Erythroblast (primary cell): ENCODE measurements at places on chromosomes 13 and 19.

DNA sequence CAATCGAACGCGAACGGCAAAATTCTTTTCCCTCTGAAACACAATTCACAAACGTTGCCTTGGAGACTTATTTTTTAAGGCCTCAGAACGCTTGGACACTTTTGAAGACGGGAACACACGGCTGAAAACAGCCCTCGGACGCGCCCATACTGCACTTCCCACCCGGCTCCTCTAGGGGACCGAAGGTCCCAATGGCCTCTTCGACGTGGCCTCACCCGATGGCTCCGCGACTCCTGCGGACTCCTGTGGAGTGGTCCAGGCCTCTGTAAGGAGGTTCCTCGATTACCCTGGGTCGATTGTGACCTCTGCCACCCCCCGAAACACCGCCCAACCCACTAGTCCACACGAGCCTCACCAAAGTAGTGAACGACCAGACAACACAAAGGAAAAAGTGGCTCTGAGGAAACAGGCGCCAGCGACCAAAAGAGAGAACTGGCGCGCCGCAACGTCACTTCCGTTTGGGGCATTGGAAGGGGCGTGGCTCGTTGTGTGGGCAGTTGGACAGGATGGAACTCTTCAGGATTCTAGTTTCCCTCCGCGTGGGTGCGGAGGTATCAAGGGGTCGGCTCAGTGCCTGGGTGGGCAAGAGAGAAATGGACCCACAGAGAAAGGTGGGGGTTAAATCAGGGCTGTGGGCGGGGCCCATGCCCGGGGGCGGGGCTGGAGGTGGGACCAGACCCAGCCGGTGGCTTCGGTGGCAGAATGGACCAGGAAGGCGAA is at the start of gene ZNF560:
ZNF560 (minus strand) TSS at position 434 of the 720 bp plus-strand sequence. CDS start 23,303 bp downstream, outside the sequence.
- DNase-seq = peak; percentile 8

- DNase-seq = no peak
Observed at GRCh38 chr13:75468098-75468497, 13.9 kb downstream of the TBC1D4 start.

- DNase-seq = no peak
Observed at GRCh38 chr19:19461306-19461670, 54.1 kb downstream of the TSSK6 start.

GRCh38 chr13:25192489-25192888 is 20.4 kb upstream of the AMER2 start:
- no peak for DNase-seq

DNA sequence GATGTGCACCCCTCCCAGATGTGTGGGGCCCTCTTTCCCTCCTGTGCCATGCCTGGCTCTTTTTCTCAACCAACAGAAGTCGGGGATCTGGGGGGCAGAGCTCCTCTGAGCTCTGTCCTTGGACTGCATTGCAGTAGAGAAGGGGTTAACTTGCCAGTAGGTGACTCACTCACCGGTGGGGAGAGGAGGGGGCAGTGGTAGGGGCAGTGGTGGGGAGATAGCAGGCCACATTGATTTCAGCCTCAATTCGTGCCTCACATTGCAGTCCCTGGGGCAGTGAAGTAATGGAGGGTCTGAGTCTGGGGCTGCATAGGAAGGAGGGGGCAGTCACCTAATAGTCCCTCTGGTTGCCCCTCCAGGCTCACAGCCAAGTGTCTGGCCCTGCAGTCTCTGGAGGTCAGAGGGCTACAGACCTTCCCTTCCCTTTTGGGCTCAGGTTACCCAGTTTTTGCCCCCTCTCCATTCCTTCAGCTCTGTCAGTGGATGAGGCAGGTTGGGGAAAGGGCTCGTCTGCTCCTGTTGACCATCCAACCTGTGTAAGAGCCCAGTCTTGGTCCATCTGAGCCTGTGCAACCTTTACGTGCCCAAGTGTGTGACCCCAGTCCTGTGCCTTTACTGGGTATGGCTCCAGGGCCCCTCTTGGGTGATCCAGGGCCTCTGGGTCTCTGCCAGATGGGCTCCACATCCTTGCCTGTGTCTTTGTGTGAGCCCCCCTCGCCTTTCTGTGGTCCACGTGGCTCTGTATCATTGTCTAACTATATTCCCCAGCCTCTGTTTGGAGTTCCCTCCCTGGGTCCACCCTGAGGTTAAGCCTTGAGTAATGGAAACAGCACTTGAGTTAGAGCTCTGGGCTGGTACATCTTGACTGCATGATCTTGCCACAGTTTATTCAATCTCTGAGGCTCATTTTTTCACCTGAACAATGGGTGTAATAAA is 13.0 kb downstream of the CIC start:
- DNase-seq = peak; percentile 59

DNA sequence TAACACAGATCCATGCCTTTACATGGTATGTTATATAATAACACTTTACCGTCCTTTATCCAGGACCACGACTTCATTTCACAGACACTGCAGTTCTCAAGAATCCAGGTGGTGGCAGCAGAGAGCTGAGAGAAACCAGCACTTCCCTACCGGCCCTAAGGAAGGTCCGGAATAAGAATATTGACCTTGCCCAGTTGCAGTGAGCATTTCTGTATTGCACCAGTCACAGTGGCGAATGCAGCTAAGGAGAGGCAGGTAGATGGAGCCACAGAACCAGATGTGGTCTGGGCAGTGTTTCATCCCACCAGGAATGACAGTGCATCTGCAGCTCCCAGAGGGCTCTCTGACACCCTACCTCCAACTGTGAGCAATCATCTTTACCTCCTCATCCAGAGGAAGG is 44.6 kb downstream of the ZNF787 start:
- DNase-seq = peak; percentile 56

GRCh38 chr13:24221007-24221406 is 60.5 kb downstream of the SPATA13 start:
- DNase-seq = no peak

- DNase-seq = no peak
Observed at GRCh38 chr13:50519866-50520265, 323.6 kb downstream of the DLEU7 start.

GRCh38 chr19:29491491-29491890 is 34.3 kb upstream of the VSTM2B start:
- no peak for DNase-seq

- peak; percentile 33 for DNase-seq
Observed at GRCh38 chr13:46575301-46575771, 22.4 kb downstream of the LRCH1 start.

- DNase-seq = no peak
Observed at GRCh38 chr13:92530364-92530763, 696.2 kb upstream of the GPC6 start.

GRCh38 chr13:29369060-29369743 is 226.3 kb downstream of the SLC7A1 start:
- peak; percentile 8 for DNase-seq

- DNase-seq = no peak
Observed at GRCh38 chr13:38419312-38419873, 69.7 kb downstream of the UFM1 start.

DNA sequence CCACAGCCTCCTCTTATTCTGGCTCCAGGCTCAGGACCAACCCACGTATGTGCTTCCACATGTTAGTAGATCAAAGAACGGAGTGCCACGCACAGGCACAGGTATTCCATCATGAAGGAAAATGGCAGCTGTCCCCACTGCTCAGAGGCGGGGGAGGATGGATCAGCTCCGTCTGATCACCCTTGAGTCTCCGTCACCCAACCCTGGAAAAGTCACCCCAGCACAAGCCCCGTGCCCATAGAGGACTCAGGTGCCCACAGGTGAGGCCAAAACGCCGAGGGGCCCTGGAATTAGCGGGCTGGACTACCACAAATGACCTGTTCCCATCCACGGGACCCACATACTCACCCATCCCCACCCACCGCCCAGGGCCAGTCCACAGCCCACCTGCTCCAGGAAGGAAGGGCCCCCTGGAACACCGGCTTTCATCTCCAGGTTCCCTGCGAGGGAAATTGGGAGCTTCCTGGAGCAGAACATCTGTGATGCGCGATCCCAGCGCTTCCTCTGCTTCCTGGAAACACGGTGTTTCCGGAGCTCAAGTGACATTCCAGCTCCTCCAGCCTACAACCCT is 120.5 kb upstream of the SPACA7 start:
- DNase-seq = no peak

- no peak for DNase-seq
Observed at GRCh38 chr19:10891405-10892086, 20.2 kb downstream of the CARM1 start.

GRCh38 chr19:13337181-13337580 is 169.1 kb downstream of the CACNA1A start:
- DNase-seq = no peak

- DNase-seq = no peak
Observed at GRCh38 chr19:18053576-18054219, 33.0 kb downstream of the IL12RB1 start.

DNA sequence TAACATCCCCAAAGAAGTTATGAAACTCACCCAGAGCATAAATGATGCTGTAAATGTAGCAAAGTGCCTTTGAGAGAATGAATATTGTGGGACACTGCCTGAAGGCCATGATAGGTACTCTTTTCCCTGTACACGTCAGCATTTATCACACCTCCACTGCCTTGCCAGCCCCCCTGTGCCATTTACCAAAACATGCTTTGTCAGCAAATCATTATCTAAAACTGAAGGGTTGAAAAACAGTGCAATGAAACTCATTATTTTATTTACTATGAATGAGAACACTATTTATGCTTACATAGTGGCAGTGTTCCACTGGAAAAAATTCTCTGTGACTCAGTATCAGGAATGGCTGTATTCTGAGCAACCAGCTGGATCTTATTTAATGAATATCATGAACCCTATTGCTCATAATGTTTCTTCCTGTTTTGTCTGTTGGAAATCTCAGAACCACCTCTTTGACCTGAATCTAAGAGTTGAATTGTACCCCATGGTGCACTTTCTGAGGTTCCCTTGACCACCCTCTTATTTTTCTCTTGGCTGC is 564.1 kb downstream of the DCT start:
- DNase-seq = no peak

DNA sequence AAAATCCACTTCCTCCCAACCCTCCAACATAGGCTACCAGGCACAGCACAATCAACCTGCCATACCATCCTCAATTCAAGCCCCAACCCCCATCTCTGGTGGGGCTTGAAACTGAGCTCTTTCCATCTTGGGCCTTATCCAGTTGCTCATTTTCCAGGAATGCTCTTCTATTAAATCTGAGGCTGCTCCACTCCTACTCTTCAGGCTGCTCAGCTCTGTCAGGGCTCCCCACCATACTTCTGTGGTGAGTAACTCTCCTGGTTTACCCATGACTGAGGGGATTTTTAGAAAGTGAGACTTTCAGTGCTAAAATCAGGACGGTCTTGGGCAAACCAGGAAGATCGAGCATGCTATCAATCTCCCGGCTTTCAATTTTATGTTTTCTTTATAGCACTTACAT is 512.8 kb downstream of the LMO7 start:
- DNase-seq = no peak

GRCh38 chr19:16160943-16161560 is 12.3 kb downstream of the CIB3 start:
- DNase-seq = no peak

DNA sequence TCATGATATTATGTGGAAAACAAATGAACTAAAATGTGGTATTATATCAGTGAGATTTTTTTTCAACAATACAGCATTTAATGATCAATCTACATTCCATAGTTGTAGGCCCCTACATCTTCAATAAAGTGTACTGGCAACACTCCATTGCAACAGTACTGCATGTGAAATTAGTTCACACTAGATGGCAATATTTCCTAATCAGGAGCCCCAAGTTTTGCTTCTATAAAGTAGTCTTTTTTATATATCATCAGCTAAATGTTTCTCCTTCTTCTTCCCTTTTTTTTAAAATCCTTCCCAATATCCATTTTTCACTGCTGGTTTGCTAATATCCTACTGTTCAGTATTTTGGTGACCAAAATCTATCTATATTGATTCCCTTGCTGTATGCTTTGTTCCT is 528.3 kb upstream of the ATXN8OS start:
- DNase-seq = no peak

GRCh38 chr13:60491531-60491930 is 94.5 kb downstream of the TDRD3 start:
- peak; percentile 4 for DNase-seq

- no peak for DNase-seq
Observed at GRCh38 chr13:113864273-113864890, 506 bp upstream of the GAS6 start.

- no peak for DNase-seq
Observed at GRCh38 chr13:40313269-40314200, 352.9 kb downstream of the FOXO1 start.

DNA sequence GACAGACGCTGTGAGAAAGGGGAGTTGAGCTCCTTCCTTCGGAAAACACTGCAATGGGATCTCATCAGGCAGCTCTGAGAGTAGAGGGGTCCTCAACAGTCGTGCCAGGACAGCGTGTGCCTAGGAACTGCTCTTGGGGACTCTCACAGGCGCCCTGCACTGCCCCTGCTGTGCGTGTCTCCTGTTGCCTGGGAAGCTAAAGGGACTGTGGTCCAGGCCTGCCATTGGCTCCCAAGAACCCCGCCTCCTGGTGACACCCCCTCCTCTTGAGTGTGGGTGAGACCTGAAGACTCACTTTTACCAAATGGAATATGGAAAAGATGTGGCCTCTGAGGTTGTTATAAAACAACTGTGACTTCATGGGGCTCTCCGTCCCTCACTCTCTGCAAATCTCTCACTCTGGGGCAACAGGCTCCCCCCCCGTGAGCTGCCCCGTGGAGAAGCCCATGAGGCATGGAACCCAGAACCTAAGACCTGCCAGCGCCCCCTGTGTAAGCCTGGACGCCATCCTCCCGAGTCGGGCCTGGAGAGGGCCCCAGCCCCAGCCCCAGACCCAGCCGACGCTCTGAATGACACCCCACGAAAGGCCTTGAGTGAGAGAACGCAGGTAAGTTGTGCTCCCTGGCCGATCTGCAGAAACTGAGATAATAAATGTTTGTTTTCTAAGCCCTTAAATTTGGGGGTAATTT is 302.7 kb downstream of the FGF9 start:
- DNase-seq = no peak

GRCh38 chr19:29873801-29874575 is 62.2 kb downstream of the CCNE1 start:
- no peak for DNase-seq

- no peak for DNase-seq
Observed at GRCh38 chr13:98195054-98195791, 18.2 kb upstream of the RNF113B start.

DNA sequence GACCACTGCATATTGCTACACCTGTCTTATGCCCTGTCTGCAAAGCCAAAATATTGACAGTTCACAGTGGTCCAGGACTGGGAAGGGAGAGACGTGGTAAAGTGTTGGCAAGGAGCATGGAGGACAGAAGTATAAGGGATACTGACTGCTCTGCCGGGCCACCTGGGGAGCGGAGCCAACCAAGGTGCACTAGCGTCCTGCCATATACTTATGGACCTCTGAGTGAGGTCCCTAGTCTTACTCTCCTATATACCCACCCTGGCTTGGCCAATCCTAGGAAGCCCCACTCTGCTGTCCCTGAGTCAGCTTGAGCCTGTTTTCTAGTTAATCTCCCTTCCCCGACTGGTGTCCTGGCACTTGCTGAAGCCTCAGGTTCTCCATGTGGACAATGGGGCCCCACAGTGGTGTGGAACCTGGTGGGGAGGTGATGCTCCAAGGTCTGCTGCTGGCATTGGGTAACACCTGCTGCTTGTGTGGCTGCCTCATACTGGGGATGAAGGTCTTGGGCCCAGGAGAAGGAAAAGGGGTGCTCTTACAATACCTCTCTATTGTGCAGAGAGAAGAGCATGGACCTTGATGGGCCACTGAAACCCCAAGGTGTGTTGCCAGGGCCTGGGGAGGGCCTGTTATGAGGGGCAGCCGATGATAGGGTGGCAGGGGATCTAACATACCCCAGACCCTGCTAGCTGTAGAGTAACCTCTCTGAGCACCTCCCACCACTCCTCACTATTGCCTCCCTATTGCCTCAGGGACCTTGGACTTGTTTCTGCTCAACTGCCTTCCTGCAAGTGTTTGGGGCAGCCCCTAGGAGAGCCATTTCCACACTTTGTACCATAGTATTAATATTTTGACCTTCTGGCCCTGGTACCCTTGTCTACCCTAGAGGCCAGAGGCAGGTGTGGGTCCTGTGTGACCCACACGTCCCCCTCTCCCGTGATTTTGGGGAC is 6.7 kb upstream of the TRIM28 start:
- DNase-seq = no peak
